NCI-H1105 (cell line): ENCODE measurements at places on chromosomes 6 and 20.

DNA sequence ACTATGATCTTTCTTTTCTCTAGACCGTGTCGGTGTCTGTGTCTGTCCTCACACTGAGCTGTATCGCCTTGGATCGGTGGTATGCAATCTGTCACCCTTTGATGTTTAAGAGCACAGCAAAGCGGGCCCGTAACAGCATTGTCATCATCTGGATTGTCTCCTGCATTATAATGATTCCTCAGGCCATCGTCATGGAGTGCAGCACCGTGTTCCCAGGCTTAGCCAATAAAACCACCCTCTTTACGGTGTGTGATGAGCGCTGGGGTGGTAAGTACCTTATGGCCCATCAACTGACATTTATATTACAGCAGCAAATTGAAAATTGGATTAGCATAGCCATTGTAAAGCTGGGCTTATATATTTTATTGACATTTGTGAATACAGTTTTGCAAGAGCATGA is 72.2 kb upstream of the GFRAL start:
- DNase-seq = no peak

DNA sequence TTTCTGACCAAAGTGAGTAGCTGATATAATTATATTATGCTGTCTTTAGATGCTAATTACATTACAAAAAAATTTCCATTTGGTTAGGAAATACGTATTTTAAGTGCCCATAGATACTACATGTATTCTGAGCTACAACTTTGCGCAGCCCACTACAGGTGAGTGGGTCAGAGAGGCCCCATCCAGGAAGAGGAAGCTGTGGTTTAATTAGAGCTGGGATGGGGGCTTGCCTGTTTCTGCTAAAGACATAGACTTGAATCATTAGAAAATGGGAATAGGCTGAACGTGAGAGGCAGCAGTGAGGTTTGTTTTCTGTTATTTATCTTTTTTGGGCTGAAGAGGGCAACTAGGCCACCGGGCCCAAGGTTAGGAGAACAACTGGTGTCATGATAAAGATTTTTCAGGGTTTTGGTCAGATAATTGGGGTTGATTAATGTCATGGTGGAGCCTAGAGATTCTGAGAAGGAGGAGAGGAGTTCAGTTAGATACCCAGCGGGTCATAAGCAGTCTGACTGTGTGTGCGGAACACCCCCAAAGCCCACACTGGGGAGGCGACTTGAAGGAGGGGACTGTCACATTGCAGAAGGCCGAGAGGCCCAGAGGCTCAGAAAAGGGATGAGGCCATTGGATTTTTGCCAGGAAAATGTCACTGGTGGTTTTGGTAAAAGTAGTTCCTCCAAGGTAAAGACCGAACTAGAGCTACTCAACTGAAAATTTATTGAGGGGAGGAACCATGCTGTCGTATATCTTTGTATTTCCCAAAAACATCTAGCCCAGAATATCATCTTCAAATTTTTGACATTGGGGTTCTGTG is 14.5 kb upstream of the IRF4 start:
- no peak for DNase-seq

GRCh38 chr6:138647006-138647405 is 126.6 kb upstream of the CCDC28A start:
- no peak for DNase-seq

DNA sequence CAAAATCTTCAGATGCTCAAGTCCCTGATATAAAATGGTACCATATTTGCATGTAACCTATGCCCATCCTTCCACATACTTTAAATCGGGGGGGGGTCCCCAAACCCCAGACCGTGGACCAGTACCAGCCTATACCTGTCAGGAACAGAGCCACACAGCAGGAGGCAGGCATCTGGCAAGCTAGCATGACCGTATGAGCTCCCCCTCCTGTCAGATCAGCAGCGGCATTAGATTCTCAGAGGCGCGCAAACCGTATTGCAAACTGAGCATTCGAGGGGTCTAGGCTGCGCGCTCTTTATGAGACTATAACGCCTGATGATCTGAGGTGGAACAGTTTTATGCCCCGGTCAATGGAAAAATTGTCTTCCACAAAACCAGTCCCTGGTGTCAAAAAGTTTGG is 30.7 kb downstream of the FGD2 start:
- DNase-seq = no peak

GRCh38 chr20:62742979-62743776 is 34.5 kb downstream of the NTSR1 start:
- DNase-seq = no peak

- DNase-seq = peak; percentile 50
Measured at GRCh38 chr6:31541059-31541657, 645 bp downstream of the DDX39B start.

GRCh38 chr20:25848222-25848621 is 151.6 kb upstream of the ZNF337 start:
- DNase-seq = no peak

- no peak for DNase-seq
Measured at GRCh38 chr6:166611631-166612030, 15.4 kb downstream of the RPS6KA2 start.

- no peak for DNase-seq
Measured at GRCh38 chr6:50272611-50273010, 222.9 kb upstream of the DEFB112 start.

DNA sequence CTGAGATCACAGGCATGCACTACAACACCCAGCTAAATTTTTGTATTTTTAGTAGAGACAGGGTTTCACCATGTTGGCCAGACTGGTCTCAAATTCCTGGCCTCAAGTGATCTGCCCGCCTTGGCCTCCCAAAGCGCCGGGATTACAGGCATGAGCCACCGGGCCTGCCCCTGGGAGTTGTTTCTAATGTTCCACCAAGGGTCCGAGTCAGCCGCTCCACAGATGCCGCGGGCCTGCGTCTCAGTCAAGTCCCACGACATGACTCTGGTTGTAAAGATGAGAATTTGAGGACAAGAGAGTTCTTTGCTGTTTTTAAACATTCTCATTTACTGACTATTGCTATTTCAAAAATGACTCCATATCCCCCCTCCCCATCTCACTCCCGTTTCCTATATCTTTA is 30.8 kb downstream of the BNIP5 start:
- no peak for DNase-seq

- no peak for DNase-seq
Measured at GRCh38 chr6:158826819-158827501, 7.8 kb upstream of the EZR start.

GRCh38 chr6:114382406-114382805 is 39.6 kb upstream of the HS3ST5 start:
- DNase-seq = no peak

- DNase-seq = no peak
Measured at GRCh38 chr6:85110943-85111342, 338.9 kb upstream of the NT5E start.

GRCh38 chr6:20589266-20589665 is 55.0 kb downstream of the CDKAL1 start:
- no peak for DNase-seq

- peak; percentile 50 for DNase-seq
Measured at GRCh38 chr6:167825332-167826229, 1.1 kb upstream of the AFDN start.

GRCh38 chr6:42041481-42042053 is 8.8 kb upstream of the TAF8 start:
- DNase-seq = no peak

GRCh38 chr6:149948011-149948410 is 6.2 kb downstream of the ULBP2 start:
- DNase-seq = no peak

- DNase-seq = no peak
Measured at GRCh38 chr6:134911547-134911946, 38.4 kb downstream of the ALDH8A1 start.

- DNase-seq = no peak
Measured at GRCh38 chr6:17103715-17104114, 1.9 kb downstream of the STMND1 start.

DNA sequence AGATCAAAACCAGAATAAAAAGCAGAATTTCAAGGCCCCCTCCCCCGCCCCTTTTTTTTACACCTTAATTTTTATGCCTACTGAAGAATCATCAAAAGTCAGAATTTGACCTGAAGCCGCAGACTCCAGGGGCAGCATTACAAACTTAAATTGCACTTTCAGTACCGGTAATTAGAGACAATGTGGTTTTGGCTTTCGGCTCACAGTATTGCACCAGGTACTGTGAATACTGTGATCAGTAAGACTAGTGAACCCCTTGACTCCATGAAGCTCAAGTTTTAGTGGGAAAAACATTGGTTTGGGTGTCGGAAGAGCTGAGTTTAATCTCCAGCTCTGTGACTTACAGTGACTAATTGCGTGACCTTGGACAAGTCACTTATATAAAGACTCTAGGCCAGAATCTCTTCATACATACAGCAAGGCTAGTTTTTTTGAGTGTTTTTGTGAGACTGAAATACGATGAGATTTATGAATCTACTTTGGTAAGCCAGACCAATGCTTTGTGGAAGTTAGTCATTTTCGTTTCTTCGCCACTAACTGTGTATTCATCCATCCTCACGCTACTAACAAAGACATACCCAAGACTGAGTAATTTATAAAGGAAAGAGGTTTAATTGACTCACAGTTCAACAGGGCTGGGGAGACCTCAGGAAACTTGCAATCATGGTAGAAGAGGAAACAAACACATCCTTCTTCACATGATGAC is 114.7 kb downstream of the SASH1 start:
- no peak for DNase-seq

GRCh38 chr20:56916345-56916622 is 287.2 kb downstream of the TFAP2C start:
- no peak for DNase-seq

DNA sequence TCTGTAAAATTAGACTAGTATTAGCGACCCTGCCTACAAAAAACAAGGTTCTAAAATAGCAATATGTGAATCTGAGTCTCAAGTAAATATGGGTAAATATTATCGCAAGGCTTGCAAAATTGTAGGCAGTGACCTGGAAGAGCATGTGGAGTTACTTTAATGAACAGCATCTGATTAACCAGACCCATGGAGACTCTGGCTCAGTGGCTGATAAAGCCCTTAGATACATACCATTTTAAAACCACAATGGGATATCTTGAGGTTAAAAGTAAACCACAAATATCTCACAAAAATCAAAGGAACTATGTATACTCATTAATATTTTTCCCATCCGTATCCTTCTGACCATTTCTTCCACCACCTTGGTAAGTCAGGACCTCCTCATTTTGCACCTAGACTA is 187.0 kb downstream of the MTFR2 start:
- no peak for DNase-seq

- DNase-seq = no peak
Measured at GRCh38 chr20:63747622-63748069, 8.1 kb downstream of the SLC2A4RG start.

DNA sequence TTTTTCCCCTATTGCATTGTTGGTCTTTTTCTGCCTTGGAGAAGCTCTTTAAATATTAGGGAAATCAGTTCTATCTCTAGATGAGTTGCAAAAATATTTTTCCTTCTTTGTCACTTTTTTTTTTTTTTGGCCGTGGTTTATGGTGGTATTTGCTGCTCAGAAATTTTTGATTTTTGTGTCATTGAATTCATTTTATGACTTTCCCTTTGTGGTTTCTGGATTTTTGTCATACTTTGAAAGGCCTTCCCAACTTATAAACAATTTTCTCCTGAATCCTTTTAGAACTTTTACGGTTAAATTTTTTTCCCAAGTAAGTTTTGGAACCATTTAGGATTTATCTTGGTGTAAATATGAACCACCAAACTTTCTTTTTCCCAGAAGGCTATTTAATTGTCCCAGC is 145.6 kb downstream of the GJA10 start:
- DNase-seq = no peak

DNA sequence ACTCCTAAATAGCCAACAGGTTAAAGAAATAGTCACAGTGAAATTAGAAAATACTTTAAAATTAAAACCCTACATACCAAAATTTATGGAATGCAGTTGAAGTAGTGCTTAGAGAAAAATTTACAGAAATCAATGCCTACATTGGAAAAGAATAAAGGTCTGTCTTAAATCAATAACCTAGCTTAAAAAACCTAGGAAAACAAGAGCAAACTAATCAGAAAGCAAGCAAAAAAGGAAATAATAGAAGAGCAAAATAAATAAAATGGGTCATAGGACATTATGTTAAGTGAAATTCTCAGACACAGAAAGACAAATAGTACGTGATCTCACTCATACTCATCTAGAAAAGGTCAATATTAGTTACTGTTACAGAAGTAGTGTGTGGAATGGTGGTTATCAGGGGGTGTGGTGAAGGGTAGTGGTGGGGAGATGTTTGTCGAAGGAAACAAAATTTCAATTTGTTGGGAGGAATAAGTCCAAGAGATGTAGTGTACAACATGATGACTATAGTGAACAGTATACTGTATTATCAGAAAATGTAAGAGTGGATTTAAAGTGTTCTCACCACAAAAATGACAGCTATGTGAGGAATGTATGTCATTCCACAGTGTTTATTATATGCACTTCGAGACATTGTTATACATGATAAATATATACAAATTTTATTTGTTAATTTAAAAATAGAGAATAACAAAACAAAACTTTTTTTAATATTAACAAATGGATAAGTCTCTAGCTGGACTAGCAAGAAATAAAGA is 423.6 kb downstream of the CDH26 start:
- DNase-seq = no peak

DNA sequence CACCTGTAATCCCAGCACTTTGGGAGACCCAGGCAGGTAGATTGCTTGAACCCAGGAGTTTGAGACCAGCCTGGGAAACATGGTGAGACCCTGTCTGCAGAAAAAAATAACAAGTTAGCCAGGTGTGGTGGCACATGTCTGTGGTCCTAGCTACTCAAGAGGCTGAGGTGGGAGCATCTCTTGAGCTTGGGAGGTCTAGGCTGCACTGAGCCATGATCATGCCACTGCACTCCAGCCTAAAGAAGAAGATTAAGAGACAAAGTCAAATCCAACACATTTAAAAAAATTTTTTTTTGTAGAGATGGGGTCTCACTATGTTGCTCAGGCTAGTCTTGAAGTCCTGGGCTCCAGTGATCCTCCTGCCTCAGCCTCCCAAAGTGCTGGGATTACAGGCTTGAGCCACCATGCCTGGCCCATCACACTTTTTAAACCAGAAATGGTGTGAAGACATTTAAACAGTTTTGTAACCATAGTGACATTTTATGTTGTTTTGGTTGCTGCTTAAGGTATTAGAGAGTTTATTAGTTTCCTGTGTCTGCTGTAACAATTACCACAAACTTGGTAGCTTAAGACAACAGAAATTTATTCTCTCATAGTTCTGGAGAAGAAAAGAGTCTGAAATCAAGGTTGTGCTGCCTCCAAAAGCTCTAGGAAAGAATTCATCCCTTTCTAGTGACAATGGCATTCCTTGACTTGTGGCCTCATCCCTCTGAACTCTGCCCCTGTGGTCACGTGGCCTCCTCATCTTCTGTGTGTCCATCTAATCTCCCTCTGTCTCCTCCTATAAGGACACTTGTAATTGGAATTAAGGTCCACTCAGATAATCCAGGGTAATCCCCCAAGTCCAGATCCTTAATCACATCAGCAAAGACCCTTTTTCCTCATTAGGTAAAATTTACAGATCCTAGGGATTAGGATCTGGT is 104.6 kb upstream of the TNFAIP3 start:
- no peak for DNase-seq
